ENCODE measurements at places on chromosomes 1 and 21.
A peak's percentile ranks its signal among the peaks of the same experiment; 100 is the strongest.

- no peak for DNase-seq
These were observed 1.2 kb upstream of the TFF1 start for GRCh38 chr21:42367367-42368165.

DNA sequence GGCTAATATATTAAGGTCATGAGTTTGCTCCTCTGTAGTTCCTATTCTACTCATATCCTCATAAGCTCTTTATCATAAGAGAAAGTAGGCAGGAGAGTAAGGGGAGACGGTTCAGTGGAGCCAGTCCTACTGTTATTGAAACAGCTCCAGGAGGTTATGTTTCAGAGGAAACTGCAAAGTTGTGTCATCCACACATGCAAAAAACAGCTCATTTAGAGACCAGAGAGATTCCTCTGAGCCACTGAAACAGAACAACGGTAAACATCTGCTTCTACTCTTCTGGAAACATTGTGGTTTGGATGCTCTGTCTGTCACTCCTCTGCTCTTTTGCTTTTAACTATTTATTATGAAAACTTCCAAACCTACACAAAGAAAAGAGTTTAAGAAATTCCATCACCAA, 66.3 kb upstream of the PPP2R5A start:
- peak; percentile 64 for DNase-seq

GRCh38 chr1:160354388-160354985, 11.3 kb downstream of the NCSTN start:
- DNase-seq = no peak

GRCh38 chr1:59007820-59008598, 224.2 kb upstream of the JUN start:
- no peak for DNase-seq

DNA sequence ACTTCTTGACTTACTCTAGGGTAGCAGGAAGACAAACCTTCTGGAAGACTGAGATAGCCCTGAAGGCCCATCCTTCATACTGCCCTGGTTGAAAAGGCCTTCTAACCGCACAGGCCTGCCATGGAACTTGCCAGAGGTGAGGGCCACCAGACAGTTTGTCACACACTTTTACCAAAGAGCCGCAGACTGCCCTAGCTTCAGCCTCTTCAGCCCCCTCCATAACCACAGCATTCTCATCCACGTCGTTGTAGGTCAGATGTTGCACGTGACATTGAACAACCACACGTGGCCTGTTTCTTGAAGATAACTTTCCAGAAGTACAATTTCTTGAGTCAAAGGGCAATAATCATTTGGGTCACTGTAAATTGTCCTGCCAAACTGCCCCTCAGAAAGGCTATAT, 18.9 kb downstream of the ZNF362 start:
- DNase-seq = no peak

DNA sequence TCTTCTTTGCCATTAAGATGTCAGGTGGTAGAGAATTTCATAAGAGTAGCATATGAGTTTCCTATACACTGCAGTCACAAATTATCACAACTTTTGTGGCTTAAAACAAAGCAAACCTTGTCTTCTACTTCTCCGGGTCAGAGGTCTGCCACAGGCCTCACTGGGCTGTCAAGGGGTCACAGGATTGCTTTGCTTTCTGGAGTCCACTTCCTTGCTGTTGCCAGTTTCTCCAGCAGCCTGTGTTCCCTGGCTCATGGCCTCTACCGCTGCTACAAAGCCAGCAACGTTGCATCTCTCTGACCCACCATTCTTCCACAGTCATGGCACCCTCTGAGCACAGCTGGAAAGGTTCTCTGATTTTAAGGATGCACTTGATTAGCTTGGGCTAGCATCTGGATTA, 6.5 kb upstream of the BACE2 start:
- DNase-seq = no peak

- no peak for DNase-seq
These were observed 118.1 kb downstream of the RUNX1 start for GRCh38 chr21:34930971-34931370.

DNA sequence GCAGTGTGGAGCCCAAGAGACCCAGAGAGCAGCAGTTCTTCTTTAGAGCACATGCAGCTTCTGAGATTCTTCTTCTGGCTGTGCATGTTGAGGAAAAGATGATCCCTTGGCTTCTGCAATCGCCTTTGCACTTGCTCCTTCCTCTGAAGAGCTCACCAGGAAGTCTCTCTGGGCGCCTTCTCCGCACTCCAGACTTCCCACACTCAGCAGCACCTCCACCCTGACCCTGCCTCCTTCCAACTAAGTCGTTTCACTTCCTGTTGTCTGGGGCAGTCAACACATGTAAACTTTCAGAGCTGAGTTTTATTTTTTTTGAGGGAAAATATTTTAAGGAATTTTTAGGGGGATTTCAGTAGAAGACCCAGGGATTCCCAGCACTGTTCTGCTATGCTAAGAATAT, 73.4 kb upstream of the F3 start:
- no peak for DNase-seq

DNA sequence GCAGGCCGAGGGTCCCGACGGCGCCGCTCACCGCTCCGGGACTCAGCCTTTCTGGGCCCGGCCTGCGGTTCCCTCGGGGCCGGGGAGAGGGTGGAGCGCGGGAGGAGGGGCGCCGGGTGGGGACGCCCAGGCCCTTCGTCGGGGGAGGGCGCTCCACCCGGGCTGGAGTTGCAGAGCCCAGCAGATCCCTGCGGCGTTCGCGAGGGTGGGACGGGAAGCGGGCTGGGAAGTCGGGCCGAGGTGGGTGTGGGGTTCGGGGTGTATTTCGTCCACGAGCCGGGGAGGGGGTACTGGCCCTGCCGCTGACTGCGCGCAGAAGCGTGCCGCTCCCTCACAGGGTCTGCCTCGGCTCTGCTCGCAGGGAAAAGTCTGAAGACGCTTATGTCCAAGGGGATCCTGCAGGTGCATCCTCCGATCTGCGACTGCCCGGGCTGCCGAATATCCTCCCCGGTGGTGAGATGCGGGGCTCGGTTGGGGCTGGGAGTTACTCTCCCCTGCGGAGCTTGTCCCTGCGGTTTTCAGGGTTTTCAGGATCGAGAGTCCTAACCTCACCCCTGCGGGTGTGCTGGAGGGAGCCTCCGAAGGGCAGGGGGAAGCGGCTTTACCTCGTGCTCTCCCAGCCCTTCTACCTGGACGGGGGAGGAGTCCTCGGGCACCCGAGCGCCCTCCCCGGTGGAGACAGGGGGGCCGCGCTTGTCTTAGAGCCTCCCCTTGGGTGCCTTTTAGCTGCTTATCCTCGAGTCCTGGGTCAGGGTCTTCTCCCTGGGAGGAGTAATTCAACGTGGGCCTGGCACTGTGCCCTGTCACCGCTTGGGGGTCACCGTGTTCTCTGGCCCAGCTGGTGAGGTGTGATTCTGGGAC, 2.1 kb downstream of the SAMD11 start:
- no peak for DNase-seq

GRCh38 chr1:2976180-2976562, 45.1 kb upstream of the ACTRT2 start:
- no peak for DNase-seq

- DNase-seq = no peak
These were observed 10.2 kb downstream of the EEIG2 start for GRCh38 chr1:108570128-108570527.

DNA sequence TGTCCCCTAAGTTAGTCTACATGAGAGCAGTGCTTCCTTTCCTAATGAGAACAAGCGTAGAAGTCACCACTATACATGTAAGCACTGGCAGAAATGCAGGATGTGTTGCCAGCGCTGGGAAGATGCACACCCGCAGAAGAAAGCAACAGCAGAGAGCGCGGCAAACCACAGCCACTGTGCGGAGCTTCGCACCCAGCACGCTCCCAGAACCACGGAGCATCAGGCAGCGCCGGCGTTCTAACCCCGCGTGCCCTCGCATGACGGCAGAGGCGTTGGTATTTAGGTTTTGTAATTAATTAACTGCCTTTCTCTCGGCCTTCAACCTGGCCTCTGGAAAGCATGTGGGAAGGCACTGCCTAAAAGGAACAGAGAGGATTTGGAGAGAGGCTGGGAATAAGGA, 69.1 kb downstream of the OLIG1 start:
- no peak for DNase-seq

GRCh38 chr1:156368889-156369684, at the start of gene RHBG:
Gene RHBG (plus strand): TSS chr1:156369211. CDS start chr1:156369250, 39 bp downstream.
- no peak for DNase-seq

- no peak for DNase-seq
These were observed 236.8 kb downstream of the SMYD3 start for GRCh38 chr1:246270236-246270635.

DNA sequence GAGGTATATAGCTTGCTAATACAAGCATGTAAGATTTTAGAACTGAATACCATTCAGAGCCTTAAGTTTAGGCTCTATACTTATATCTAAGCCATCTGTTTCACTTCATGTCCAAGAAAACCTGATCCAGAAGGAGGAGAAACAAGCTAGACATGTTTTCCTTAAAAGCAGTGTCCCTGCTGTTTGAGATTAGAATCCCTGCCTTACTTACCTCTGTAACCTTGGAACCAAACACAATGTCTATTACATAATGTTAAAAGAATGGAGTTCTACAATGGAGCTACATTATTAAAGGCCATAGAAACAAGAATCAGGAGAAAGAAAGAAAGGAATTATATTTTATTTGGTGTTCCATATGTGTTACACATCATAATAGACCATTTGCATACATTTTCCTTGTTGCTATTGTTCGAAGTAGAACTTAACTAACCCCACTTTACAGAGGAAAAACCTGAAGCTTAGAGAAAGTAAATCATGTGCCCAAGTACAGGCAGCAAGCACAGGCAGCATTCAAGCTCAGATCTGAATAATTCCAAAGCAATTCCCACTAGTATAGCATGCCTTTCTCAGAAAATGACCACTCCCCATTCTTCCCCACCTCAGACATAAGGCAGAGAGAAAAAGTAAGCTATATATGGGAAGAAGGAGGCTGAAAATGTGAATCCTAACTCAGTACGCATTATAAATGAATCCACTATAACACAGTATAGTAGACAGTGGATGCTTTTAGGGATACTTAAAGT, 380.1 kb upstream of the SPAG17 start:
- DNase-seq = no peak

GRCh38 chr1:208141610-208142192, 102.5 kb downstream of the PLXNA2 start:
- DNase-seq = no peak

GRCh38 chr1:31674626-31675025, 29.2 kb downstream of the COL16A1 start:
- no peak for DNase-seq

GRCh38 chr1:166700696-166701095, 138.6 kb upstream of the POGK start:
- no peak for DNase-seq

DNA sequence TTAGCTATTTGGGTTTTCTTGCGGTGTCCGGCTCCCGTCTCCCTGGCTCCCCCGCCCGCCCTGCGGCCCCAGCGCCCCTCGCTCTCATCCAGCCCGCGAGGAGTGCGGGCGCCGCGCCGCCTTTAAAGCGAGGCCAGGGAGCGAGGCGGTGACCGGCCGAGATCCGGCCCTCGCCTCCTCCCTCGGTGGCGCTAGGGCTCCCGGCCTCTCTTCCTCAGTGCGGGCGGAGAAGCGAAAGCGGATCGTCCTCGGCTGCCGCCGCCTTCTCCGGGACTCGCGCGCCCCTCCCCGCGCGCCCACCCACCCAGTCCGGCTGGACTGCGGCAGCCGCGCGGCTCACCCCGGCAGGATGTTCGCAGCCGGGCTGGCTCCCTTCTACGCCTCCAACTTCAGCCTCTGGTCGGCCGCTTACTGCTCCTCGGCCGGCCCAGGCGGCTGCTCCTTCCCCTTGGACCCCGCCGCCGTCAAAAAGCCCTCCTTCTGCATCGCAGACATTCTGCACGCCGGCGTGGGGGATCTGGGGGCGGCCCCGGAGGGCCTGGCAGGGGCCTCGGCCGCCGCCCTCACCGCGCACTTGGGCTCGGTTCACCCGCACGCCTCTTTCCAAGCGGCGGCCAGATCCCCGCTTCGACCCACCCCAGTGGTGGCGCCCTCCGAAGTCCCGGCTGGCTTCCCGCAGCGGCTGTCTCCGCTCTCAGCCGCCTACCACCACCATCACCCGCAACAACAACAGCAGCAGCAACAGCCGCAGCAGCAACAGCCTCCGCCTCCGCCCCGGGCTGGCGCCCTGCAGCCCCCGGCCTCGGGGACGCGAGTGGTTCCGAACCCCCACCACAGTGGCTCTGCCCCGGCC, 492 bp downstream of the HLX start:
- no peak for DNase-seq

- no peak for DNase-seq
These were observed 33.2 kb downstream of the RHOU start for GRCh38 chr1:228768355-228769000.

- DNase-seq = no peak
These were observed 70.4 kb downstream of the PRPF38A start for GRCh38 chr1:52474807-52475206.

DNA sequence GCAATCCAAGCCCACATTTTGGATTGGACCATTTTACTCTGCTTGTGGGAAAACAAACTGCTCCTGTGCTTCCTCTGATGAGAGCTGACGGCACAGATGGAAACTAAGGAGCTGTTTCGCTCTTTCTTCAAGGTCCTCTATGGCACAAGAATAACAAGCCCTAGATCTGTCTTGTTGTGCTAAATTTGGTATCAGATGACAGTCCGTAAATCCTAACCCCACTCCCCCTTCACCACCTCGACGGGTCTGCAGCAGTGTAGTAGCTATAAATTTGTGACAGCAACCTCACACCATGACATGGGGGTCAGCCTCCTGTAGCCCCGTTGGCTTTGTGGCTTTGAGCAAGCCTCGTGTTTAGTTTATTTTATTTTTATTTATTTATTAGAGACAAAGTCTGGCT, 85.9 kb downstream of the ADSS2 start:
- no peak for DNase-seq

GRCh38 chr1:62321446-62321845, 2.2 kb upstream of the KANK4 start:
- DNase-seq = peak; percentile 41

DNA sequence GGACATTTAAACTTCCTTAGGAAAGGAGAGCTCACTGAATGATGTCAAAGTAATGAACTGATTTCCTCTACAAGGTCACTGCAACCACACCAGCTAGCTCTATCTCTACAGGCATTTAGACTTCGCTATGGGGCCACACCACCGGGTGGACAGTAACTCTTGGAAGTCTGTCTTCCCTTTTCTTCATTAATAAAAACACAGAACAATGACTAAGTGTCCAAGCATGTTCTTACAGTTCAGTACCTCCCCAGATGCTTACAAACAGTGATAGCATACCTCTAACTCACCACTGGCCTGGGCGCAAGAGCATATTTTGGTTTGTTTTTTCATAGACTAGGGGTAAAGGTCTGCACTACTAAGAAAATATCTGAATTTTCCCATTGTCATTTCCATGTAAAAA, 54.6 kb downstream of the SIM2 start:
- peak; percentile 10 for DNase-seq

DNA sequence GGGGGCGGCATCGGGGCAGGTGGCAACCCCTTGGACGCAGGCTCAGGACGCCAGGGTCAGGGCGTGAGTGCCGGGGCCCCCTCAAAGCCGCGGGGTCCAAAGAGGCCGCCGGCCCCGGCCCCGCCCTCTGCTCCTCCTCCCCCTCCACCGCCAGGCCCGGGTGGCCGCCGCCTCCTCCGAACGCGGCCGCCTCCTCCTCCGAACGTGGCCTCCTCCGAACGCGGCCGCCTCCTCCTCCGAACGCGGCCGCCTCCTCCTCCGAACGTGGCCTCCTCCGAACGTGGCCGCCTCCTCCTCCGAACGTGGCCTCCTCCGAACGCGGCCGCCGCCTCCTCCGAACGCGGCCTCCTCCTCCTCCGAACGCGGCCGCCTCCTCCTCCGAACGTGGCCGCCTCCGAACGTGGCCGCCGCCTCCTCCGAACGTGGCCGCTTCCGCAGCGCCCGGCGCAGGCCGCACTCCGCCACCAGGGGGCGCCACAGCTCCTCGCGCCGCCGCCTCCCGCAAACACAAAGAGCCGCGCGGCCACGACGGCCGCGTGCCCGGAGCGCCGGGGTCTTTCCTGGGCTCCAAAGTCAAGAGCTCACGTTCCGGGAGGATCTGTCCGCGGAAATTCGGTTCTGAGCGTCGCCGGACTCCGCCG, 19.3 kb upstream of the SAMD11 start:
- DNase-seq = no peak
